ENCODE measurements at places on chromosomes 1 and 21.

GRCh38 chr1:227134686-227135314 is 183.5 kb downstream of the CDC42BPA start:
- no peak for DNase-seq

- no peak for DNase-seq
These were observed 260.9 kb downstream of the LTN1 start for GRCh38 chr21:28731700-28732321.

DNA sequence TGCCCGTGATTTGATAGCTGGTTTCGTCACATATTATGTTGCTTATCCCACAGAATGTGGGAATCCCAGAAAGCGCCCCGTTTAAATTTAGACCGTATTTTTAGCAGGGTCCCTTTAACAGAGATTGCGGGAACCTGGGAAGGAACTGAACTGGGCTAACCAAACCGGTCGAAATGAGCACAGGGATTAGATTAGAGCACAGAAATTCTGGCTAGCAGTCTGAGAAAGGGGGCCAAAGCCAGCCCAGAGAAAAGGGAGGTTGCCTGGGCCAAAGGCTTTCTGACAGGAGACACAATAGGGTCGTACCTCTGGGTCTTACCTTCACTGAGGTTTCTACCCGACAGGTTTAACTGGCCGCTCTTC is 327 bp downstream of the LRRC40 start:
- no peak for DNase-seq

GRCh38 chr21:44431300-44431699 is 24.0 kb upstream of the LRRC3 start:
- DNase-seq: no peak

GRCh38 chr1:82158981-82159380 is 358.2 kb downstream of the ADGRL2 start:
- no peak for DNase-seq

GRCh38 chr1:25369241-25369640 is 31.1 kb downstream of the TMEM50A start:
- DNase-seq: no peak

DNA sequence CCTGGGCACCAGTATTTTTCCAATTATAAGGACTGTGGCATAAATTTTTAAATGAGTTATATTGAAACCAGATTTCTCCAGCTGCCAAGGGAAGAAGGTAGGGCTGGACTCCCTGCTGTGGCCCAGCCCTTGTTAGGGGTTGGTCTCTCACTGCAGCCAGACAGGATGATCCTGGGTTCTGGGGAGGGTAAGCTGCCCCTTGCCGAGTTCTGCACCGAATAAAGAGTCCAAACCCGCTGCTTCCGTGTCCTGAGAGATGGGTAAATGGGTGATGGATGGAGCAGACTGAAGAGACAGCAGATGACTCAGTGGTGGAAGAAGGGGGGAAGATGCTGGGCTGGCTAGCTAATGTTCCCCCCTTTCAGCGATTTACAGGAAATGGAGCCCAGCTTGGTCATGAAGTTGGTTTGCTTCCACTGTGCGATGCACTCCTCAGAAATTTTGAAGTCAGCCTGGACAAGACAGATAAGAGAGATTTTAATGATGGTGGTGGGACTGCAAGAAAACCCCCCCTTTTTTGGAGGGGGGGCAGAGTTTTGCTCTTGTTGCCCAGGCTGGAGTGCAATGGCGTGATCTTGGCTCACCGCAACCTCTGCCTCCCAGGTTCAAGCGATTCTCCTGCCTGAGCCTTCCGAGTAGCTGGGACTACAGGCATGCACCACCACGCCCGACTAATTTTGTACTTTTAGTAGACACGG is 41.4 kb downstream of the YARS1 start:
- DNase-seq: no peak

DNA sequence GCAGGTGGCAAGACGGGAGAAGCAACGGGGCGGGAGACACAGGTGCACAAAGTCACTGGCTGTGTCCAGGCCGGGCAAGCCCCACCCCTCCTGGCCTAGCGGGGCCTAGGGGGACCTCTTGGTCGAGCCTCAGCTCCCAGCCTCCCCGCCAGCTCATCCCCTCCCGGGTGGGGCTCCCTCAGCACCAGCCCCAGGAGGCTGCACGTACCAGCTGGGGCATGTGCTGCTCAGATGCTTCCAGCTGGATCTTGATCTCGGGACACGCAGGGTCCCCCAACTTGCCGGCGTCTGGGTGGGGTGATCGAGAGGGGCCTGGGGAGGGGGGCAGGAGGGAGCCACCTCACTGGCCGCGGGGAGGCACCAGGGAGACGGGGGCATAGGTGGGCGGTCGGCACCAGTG is 71.4 kb downstream of the RAP1GAP start:
- no peak for DNase-seq

GRCh38 chr1:177556163-177556562 is 385.4 kb downstream of the BRINP2 start:
- no peak for DNase-seq

DNA sequence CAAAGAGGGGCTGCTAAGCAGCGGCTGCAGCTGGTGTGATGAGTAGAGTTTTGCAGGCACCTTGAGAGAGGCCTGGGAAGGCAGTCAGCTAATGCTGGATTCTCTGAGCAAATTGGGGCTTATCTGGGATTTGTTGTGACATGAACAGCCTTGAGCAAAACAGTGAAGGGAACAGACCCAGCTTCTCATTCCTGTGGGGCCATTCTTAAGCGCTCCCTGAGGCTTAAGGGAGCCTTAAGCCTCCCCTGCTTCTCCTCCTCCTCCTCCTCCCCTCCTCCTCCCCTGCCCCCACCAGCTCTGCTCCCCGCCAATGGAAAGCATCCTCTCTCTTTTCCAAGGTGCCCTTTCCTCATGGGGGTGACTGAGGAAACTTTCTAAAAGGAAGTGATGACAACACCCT is 21.3 kb downstream of the HMGCS2 start:
- no peak for DNase-seq

- DNase-seq: no peak
These were observed 545.6 kb downstream of the AJAP1 start for GRCh38 chr1:5200006-5200405.

DNA sequence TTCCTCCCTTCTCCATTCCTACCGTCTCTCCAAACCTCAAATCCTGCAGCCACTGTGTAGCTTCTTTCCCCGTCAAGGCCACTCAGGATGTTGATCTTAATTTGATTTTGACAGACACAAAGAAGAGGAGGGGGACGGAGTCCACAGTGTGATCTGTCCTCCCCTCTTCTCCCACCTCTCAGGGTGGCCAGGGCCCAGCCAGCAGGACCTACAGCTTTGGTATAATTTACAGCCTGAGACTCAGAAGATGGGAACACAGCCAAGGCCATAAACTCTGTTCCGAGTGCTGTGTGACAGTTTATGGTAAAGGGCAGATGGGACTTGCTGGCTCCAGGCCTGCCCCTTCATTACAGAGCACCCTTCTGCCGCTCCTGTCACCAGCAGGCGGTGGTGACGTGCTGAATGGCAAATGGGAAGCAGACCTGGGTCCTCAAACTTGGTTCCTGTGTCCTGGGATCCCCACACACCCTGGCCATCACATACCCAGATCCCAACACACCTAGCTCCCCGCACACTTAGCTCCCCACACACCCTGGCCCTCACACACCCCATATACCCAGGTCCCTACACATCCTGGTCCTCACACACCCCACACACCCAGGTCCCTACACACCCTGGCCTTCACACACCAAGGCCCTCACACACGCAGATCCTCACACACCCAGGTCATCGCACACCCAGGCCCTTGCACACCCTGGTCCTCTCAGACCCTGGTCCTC is 71.6 kb downstream of the CD2 start:
- no peak for DNase-seq

DNA sequence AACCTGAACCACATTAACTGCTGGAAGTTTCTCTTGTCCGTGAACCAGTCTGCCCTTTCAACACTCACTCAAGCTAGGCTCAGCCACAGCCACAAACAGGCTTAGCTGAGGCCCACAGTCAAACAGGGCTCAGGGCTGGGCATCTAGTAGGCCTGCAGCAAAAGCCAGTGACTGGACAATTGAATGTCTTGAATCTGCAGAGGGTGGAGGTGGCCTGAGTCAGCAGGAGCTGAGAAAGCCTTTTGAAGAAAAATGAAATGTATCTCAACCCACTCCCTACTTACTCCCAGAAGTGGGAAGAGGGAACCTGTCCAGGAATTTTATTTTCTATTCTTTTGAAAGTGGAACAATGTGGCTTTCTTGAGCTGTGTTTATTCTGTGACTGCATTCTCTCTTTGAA is 95.4 kb downstream of the PTPRU start:
- DNase-seq: no peak

GRCh38 chr1:91770667-91771268 is 115.2 kb downstream of the TGFBR3 start:
- DNase-seq: no peak

DNA sequence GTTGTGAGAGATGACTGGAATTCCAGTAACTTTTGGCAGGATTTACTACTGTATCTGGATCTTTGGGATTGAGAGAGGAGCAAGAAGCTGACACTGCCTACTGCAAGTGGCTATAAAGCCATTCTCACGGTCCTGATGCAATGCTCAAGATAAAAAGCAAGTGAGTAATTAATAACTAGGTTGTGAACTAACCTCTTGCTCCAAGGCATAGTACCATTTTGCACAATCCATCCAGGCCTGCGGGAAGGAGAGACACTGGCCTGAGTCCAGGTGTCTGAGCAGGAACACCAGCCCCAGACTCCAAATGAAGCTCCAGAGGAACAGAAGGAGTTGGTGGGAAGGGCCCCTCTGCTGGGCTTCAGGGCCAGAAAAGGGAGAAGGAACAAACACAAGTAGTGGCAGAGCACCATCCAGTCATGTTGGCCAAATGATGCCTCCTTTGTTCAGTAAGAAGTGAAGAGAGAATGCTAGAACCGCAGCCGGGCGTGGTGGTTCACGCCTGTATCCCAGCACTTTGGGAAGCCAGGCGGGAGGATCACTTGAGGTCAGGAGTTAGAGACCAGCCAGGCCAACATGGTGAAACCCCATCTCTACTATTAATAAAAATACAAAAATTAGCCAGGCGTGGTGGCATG is 9.9 kb upstream of the SLC45A3 start:
- no peak for DNase-seq

DNA sequence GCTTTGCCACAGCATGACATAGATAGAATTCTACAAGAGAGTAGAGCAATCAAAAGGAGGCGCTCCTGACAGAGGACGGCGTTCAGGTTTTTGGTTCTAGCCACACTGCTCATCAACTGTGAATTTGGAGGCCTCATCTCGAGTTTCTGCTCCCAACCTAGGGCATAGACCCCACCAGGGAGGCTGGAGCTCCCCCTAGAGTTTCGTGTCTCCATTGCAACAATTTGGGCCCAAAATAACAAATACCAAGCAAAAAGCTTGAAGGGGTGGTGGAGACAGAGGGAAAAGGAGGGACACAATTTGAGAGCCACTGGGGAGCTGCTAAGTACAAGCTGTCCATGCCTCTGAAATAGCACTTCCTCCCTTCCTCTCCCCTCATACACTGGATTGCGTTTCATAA is 297.0 kb downstream of the GPATCH2 start:
- no peak for DNase-seq

DNA sequence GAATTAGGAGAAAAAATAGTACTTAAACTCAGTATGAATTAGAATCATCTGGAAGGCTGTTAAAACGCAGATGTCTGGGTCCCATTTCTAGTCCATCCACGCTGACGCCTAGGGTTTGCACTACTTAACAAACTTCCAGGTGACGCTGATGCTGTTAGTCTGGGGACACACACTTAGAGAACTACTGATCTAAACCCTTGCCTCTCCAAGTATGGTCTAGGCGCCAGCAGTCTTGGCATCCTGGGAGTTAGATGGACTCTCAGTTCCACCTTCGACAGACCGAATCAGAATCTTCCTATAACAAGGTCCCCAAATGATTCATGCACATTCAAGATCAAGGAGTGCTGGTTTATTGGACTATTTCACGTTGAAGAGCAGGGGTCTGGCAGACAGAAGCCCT is 11.5 kb downstream of the DIO1 start:
- DNase-seq: no peak

DNA sequence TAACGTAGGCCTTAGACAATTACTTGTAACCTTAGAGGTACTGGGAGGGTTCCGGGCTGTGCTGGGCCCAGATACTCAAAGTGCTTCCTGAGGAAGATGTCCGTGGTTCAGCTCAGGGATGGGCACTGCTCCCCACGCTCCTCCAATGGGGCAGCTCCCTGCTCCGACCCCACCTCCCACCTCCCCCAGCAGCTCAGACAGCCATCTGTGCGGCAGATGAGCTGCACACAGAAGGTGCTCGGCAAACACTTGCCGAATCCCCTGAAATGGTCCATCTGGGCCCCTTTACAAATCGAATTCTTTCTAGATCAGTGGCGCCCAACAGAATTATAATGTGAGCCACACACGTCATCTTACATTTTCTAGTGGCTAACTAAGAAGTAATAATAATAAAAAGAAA is 242.4 kb upstream of the RAB4A start:
- DNase-seq: no peak

GRCh38 chr21:24671901-24672300 is 935.4 kb downstream of the MRPL39 start:
- no peak for DNase-seq

DNA sequence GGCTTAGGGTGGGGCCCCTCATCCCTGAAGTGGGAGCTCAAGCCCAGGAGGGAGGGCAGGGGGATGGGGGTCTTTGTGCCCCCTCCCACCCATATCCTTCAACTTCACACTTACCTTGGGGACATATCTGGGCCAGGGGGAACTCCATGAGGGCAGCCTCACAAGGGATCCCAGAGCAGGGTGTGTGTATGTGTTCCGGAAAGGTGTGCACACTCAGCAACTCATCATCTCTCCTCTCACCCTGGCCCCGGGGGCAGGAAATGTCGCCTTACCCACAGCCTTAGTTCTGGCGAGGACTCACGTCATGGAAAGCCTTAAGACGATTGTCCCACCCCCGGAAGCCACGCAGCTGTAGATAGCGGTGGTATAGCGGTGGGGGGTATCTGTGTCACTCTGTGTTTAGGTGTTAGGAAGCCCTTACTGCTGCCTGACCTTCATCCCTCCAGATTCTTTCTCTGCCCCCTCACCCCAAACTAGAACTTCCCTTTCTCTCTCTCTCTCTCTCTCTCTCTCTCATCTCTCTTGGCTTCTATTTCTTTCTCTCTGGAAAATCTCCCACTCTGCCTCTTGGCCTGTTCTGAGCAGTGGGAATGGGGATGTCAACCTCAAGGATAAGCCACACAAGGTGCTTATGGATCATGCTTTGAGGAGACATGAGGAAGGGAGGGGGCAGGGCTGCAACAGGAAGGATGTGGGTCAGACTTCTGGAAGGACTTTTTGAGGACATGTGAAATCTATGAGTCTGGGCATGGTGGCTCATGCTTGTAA is at the start of gene SH2D2A:
Gene SH2D2A, minus strand, starts transcription at position 288 of the 768 bp plus-strand sequence. Its CDS starts 140 bp downstream, at position 148.
- DNase-seq: peak; percentile 78

Data from stimulated activated CD4-positive, alpha-beta T cell treated with anti-CD3 and anti-CD28 coated beads, Interleukin-15, amount 100 ng/mL, for 1 hour (primary cell).